ENCODE measurements at places on chromosomes 3 and 15. TPM values are rescaled to one million over a fixed set of nuclear protein-coding genes. Genes with fewer than 3 reads are reported as not detected.

MEIS2 gene
- not detected for total RNA-seq

DNA sequence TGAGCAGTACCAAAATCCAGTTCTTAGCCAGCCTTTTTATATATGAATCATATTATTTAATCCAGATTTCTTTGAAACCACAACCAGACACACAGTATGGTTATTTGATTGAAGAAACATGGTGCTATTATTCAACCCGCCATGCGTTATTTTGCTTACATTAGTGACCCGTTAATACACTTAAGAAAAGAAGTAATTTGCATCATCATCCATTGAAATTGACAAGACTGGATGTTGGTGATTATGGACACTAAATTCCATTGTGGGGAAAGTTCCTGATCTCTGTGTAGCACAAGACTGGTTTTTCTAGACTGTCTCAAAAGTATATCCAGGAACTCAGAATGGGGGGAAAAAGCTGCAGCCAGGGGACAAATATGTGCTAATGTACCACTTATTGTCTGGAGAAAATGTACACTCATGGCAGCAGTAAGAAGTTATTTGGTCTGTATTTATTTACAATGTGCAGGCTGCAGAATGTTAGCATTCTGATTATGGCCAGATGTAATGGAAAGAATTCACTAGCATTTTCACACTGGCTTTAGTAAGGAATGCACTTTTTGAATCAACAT lies 80.3 kb downstream of the FILIP1L start:
- no peak for DNase-seq
- H3K27ac ChIP-seq: no peak overlapping the region
- H3K27me3 ChIP-seq: no peaks in the 10 kb centered on the region
- no peaks in the 10 kb centered on the region for H3K36me3 ChIP-seq
- H3K4me1 ChIP-seq: peaks cover 7% of the 10 kb centered on the region

DNA sequence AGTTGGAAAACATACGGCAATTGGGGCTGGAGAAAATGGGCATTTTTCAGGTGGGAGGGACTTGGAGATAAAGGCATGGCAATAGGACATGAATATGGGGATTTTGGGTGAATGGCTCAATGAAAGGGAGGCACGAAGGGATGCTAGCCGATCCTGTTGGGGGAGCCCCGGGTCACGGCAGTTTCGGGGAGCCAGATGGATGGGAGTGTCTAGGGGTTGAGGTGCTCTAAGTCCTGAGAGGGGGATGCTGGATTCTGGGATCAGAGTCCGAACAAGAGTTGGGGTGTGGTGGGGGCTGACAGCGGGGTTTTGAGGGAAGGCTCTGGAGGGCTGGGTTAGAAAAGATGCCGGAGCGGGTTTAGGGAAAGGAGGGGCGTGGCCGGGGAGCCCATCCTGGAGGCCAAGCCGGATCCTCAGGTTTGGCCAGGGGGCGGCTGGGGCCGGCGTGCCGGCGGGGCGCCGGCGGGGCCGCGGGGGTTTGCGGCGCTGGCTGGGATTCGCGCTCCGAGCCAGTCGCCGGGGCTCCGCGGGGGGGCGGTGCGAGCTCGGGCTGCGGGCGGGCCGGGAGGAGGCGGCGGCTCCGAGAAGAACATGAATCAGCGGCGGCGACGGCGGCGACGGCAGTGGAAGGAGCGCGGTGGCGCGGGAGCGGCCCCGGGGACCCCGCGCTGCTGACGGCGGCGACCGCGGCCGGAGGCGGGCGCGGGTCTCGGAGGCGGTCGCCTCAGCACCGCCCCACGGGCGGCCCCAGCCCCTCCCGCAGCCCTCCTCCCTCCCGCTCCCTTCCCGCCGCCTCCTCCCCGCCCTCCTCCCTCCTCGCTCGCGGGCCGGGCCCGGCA lies at the start of gene TYRO3:
Gene TYRO3, plus strand, starts transcription at position 813 of the 839 bp plus-strand sequence. CDS start 46 bp downstream, outside the sequence.
- no peaks in the 10 kb centered on the region for H3K36me3 ChIP-seq
- H3K27me3 ChIP-seq: peaks cover 17% of the 10 kb centered on the region
- DNase-seq: peak; percentile 88
- H3K4me3 ChIP-seq: peak within 1 kb of the TSS; percentile 94
- H3K27ac ChIP-seq: peak within 1 kb of the TSS; percentile 89
- peaks cover 25% of the 10 kb centered on the region for H3K4me1 ChIP-seq

- no peaks in the 10 kb centered on the region for H3K36me3 ChIP-seq
- DNase-seq: no peak
- H3K4me3 ChIP-seq: no peak overlapping the region
- no peaks in the 10 kb centered on the region for H3K27me3 ChIP-seq
- no peak overlapping the region for H3K27ac ChIP-seq
Observed at GRCh38 chr3:67898916-67899315, 244.5 kb upstream of the SUCLG2 start.

STXBP5L gene
- not detected for total RNA-seq

- no peak overlapping the region for H3K4me3 ChIP-seq
- no peaks in the 10 kb centered on the region for H3K27me3 ChIP-seq
- H3K4me1 ChIP-seq: no peaks in the 10 kb centered on the region
Observed at GRCh38 chr3:163159306-163159705, 1662.7 kb downstream of the OTOL1 start.

- peaks cover 10% of the 10 kb centered on the region for H3K27me3 ChIP-seq
- no peak overlapping the region for H3K4me3 ChIP-seq
- no peaks in the 10 kb centered on the region for H3K4me1 ChIP-seq
- H3K27ac ChIP-seq: no peak overlapping the region
Observed at GRCh38 chr3:73314151-73314951, 252.9 kb downstream of the EBLN2 start.

DNA sequence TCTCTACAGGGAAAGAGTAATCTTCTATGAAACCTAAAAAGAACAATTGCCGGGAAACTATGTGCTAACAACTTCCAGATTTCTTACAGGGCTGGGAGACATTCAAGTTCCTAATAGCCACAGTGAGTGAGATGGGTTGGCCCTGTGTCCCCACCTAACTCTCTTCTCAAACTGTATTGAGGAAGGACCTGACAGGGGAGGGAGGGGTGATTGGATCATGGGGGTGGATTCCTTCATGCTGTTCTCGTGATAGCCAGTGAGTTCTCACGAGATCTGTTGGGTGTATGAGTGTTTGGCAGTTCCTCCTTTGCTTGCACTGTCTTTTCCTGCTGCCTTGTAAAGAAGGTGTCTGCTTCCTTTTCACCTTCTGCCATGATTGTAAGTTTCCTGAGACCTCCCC lies 958.7 kb downstream of the AGBL1 start:
- no peaks in the 10 kb centered on the region for H3K4me1 ChIP-seq
- H3K36me3 ChIP-seq: no peaks in the 10 kb centered on the region
- DNase-seq: no peak
- no peak overlapping the region for H3K4me3 ChIP-seq
- H3K27me3 ChIP-seq: peaks cover 5% of the 10 kb centered on the region

DNA sequence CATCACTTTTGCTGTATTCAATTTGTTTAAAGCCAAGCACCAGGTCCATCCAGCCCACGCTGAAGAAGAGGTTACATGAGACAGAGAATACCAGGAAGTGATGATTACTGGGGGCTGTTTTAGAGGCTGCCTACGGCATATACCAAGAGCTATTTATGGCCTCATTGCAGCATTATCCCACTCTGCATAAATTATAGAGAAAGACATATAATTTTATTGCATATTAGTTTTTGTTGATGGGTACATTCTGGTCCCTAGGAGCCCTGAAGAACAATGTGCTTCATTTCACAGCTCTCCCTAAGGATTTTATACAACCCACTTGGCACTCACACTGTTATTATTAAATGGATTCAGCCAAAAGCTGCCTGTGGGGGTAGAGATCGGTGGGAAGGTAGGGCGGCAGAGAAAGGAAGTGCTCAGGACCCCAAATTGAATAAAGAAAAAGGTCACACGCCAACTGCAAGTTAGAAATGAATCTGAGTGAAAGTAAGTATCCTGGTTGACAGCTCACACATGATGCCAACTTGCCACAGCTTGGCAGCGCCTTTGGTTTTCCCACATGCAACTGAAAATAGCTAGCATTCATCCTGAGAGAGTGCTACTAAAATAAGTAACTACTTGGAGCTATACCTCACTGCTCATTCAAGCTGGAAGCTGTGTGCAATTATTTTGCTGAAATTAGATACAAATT lies 73.7 kb downstream of the CCNL1 start:
- H3K27me3 ChIP-seq: no peaks in the 10 kb centered on the region
- H3K27ac ChIP-seq: no peak overlapping the region
- no peaks in the 10 kb centered on the region for H3K36me3 ChIP-seq
- H3K4me1 ChIP-seq: peaks cover 77% of the 10 kb centered on the region
- DNase-seq: peak; percentile 28

GALNT15 gene
- total RNA-seq: 0.30 TPM

DNA sequence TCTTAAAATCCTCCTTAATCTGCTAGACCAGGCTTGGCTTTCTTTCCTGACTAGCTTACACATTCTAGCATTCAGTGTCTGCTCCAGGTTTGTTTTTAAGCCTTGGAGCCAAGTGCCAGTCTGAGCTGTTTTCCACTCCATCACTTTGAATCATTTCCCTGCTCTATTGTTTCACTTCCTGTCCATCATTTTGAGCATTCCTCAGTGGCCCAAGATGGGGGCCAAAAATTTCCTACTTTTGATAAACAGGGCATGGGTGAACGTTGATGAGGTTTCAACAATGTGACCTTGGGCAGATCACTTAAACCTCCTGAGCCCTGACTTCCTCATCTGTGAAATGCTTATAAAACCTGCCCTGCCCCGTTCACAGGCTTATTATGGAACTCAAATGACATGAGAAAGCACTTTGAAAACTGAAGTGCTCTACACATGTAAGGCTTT lies 4.4 kb downstream of the CYP19A1 start:
- no peak for DNase-seq
- H3K4me3 ChIP-seq: no peak overlapping the region
- H3K4me1 ChIP-seq: no peaks in the 10 kb centered on the region
- H3K27ac ChIP-seq: no peak overlapping the region
- H3K36me3 ChIP-seq: no peaks in the 10 kb centered on the region

GRCh38 chr15:53549697-53550305 lies 209.7 kb downstream of the WDR72 start:
- H3K4me3 ChIP-seq: no peak overlapping the region
- DNase-seq: no peak
- H3K4me1 ChIP-seq: peaks cover under 1% of the 10 kb centered on the region
- peaks cover 6% of the 10 kb centered on the region for H3K27me3 ChIP-seq

DNA sequence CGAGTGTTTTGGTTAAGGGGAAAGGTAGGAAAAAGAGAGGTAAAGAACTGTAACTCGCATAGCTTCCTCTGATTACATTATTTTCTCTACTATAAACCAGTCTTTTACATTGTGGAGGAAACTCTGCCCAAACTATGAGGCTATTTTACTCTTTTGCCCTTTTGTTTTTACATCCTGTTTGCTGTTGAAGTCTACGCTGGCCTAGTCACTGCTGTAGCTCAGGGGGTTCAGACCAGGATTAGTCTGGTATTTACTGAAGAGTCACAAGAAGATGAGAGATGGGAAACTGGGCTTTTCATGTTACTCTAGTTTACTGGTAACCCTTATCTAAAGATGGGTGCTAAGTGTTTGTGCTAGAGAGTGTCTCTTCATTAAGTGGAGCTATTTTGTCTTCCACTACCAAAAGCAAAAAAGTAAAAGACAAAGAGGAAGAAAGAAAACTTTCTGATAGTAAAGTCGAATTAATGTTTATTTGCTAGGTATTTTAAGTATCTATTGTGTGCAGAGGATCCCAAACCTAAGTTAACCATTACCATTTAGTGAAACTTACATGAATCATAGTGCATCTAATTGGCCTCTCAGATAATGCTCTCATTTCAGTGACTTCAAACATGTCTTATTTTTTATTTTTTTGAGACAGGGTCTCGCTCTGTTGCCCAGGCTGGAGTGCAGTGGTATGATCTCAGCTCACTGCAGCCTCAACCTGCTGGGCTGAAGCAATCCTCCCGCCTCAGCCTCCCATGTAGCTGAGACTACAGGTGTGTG lies 10.9 kb downstream of the RARB start:
- DNase-seq: no peak
- H3K27me3 ChIP-seq: peaks cover 1% of the 10 kb centered on the region
- no peaks in the 10 kb centered on the region for H3K36me3 ChIP-seq
- no peaks in the 10 kb centered on the region for H3K4me1 ChIP-seq
- H3K27ac ChIP-seq: no peak overlapping the region

DNA sequence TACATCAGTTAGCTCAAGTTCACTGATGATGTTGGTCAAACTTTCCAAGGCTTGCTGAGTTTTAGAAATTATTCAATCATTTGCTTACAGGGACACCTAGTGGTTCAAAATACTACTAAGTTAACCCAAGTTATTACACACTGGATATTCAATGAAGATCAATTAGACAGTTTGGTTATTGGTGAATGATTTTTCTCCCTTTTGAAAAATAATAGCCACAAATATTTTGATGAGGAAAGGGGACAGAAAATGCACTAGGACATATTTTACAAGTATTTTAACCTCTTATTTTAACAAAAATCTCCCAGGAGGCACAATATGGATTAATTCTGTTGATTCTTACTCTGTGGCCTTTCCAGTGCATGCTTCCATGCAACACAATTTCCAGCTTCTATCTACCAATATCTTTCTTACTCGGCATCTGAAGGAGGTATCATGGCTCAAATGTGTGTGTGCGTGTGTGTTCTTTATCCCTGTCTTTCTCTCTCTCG lies 20.1 kb upstream of the GOLGA6L2 start:
- no peak overlapping the region for H3K27ac ChIP-seq
- DNase-seq: no peak
- H3K4me1 ChIP-seq: no peaks in the 10 kb centered on the region
- no peaks in the 10 kb centered on the region for H3K36me3 ChIP-seq
- no peaks in the 10 kb centered on the region for H3K27me3 ChIP-seq

DNA sequence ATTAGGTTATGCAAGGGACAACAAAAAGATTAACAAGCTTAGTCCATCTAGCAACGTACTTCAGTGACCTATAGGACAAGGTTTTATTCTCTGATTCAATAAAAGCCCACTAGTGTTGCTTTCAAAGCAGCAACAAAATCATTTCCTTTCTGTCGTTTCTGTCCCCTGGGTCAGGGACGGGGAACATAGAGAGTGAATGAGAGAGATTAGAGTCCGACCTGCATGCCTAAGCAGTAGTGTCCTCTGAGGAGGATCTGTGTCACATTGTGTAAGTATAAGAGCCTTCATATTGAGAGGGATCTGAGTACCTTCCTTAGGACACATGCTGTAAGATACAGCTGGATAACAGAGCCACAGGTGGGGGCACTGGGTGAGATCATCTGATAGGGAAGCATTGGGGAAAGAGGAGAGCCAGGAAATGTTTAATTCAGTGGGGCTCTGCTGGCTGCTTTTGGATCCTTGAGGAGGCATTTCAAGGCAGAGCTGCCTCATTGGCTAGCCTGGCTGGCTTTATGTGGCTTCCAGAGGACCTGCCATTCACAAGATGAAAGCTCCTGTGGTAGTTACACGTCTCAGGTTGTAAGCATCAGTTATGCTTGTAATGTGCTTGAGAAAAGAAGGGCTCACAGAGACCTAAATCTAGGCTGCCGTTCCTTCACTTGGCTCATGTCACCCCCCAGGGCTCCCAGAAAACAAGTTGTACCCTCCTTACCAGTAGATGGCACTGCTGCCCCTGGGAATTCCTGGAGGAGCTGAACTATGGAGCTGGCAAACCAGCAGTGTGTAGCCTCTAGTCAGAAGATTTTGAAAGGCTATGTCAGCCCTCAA lies 2.7 kb downstream of the TMEM108 start:
- peak; percentile 18 for DNase-seq
- H3K4me1 ChIP-seq: peaks cover 7% of the 10 kb centered on the region
- H3K36me3 ChIP-seq: peaks cover 2% of the 10 kb centered on the region
- H3K27ac ChIP-seq: no peak overlapping the region
- peaks cover 45% of the 10 kb centered on the region for H3K27me3 ChIP-seq

GRCh38 chr15:28289694-28290463 lies 32.1 kb downstream of the HERC2 start:
- H3K27me3 ChIP-seq: no peaks in the 10 kb centered on the region
- H3K4me3 ChIP-seq: no peak overlapping the region
- peaks cover 11% of the 10 kb centered on the region for H3K36me3 ChIP-seq
- no peak for DNase-seq
- H3K27ac ChIP-seq: no peak overlapping the region

GRCh38 chr3:79314544-79314943 lies 453.3 kb downstream of the ROBO1 start:
- no peak overlapping the region for H3K4me3 ChIP-seq
- H3K27me3 ChIP-seq: no peaks in the 10 kb centered on the region
- H3K4me1 ChIP-seq: no peaks in the 10 kb centered on the region
- no peak for DNase-seq

Measured in activated T-cell treated with anti-CD3 and anti-CD28 coated beads, Interleukin-2, amount 50 U/mL, for 72 hours (primary cell).